AG10803 (cell line): ENCODE measurements at places on chromosomes 5 and 9.
A peak's percentile ranks its signal among the peaks of the same experiment; 100 is the strongest.

DNA sequence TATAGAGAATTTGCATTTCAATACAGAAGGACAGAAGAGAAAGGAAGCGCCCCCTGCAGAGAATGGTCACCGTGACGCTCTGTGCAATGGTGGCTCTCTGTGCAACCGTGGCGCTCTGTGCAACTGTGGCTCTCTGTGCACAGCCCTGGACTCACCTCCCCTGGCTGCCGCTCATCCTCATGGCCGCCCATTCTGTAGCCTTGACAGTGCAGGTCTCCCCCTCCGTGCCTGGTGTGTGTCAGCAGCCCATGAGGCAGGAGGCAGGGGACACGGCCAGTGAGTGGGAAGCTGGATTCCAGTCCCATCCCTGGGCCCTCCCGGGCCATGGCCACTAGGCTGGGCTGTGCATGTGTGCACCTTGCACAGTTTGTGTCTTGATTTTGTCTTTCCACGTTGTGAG lies 12.0 kb downstream of the EXOC3 start:
- DNase-seq, result no peak

DNA sequence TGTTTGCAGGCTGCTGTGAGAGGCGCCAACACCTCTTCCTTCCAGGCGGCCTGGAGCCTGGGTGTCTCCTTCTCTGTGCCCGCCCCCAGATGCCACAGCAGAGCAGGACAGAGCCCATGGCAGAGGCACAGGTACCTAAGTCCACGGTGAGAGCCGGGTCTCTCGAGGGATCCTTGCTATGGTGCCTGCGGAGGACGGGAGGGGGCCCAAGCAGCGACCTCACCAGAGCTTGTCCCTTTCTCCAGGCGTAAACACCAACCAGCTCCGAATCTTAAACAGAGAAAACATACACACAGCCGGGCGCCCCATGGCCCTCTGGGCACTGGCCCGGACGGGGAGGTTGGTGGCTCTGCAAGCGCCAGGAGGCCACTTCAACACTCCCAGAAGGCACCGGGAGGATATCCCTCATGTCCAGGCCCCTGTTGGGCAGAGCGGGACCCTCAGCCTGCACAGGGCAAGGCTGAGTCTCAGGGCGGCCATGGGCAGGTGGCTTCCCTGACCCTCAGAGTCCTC lies 11.8 kb downstream of the CCDC187 start:
- DNase-seq, result no peak

- DNase-seq, result no peak
Measured at GRCh38 chr5:164224772-164225171, 719.4 kb downstream of the MAT2B start.

DNA sequence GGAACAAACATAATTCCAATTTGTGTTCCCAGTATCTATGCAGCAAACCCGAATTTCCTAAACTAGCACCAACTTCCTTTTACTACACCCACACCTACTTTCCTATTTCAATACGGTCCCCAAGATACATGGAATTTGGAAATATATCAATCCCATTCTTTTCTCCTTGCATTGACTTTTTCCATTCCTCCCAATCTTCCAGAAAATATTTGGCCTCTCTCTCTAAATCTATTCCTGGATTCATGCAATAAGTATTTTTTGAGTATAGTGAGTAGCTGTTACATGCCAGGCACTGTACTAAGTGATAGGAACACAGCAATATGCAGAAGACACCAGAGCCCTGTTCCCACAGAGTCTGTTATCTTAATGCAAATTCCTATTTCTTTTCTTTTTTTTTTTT lies 216.2 kb upstream of the PIK3R1 start:
- DNase-seq, result no peak

DNA sequence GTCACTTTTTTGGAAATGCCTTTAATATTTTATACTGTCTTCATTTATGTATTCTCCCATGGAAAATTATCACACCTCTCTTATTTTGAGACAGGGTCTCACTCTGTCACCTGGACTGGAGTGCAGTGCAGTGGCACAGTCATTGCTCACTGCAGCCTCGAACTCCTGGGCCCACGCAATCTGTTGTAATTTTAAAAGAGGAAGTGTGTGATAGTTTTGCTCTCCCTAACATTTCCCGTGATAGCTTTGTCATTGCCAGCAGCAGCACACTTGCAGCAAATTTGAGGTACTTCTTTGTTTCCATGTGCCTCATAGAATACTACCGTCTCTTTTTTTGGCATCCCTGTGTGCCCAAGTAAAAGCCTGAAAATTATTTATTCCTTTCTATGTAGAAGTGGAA lies 103.5 kb downstream of the RNF180 start:
- DNase-seq, result no peak

DNA sequence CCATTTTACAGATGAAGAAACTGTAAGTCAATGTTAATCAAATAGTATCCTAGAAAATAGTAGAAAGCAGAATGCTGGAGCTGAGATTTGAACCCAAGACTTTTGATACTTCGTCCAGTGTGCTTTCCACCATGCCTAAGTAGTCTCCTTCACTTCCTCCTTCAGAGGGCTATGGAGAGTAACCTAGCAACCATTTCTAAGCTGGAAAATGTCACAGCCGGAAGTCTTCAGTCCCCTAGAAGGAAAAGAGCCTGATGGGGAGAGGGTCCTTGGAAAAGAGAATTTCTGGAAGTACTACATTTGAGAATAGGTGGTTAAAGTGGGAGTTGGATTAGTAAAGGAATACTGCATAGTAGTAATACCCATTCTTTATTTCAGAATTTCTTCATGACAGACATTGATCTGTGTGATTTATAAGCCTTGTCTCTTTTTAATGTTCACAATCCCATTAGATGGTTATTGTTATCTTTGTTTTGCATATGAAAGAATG lies 32.7 kb downstream of the PCDHAC2 start:
- DNase-seq, result no peak

GRCh38 chr5:121108725-121109124 lies 644.6 kb downstream of the PRR16 start:
- no peak for DNase-seq

DNA sequence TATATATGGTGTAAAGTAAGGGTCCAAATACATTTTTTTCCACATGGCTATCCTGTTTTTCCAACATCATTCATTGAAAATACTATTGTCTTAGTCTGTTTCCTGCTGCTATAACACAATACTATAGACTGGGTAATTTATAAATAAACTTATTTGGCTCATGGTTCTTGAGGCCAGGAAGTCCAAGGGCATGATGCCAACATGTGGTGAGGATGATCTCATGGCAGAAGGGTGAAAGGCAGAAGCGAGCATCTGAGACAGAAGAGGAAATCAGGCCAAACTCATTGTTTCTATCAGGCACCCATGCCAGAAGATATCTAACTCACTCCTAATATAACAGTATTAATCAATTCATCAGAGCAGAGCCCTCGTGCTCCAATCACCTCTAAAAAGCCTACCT lies 42.6 kb downstream of the ANKRD55 start:
- DNase-seq, result peak; percentile 85

DNA sequence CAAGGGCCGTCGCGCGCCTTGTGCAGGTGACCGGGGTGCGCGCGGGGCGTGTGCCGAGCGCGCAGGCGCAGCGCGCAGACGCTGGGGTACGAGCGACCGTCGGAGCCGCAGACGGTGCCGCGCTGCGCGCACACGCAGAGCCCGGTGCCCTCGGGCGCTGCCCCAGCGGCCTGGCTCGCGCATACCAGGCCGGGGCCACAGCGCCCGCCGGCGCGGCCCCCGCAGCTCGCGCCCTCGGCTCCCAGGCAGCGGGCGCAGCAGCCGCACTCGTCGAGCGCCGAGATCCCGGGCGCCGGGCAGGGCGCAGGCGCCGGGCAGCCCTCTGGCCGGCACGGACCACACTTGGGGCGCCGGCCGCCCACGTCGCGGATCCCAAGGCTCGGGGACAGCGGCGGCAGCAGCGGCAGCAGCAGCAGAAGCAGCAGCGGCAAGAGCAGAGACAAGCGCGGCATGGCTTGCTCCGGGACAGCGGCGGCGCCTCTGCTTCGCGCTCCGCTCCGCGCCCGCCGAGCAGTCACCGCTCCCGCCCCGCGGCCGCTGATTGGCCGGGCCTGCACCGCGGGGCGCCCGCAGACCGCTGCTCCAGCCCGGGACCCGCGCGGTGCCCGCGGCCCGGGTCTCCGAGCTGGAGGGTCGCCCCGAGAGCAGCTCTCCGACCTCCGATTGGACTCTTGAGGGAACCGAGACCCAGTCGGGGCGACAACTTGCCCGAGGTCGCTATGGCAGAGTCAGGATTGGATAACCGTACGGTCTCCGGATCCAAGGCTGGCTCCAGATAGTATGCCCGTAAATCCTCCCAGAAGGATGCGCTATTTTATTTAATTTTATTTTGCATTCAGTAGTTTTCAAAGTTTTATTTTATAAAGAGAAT lies at the start of gene IGFBPL1:
Gene IGFBPL1, minus strand, starts transcription at position 482 of the 871 bp plus-strand sequence. Its CDS starts 30 bp downstream, at position 452.
- no peak for DNase-seq
